Stimulated activated CD4-positive, alpha-beta T cell treated with anti-CD3 and anti-CD28 coated beads, Interleukin-15, amount 100 ng/mL, for 1 hour (primary cell): ENCODE measurements at places on chromosomes 2 and 18.
A peak's percentile ranks its signal among the peaks of the same experiment; 100 is the strongest.

- no peak for DNase-seq
These were observed 15.5 kb downstream of the MAP3K20 start for GRCh38 chr2:173090973-173091660.

- DNase-seq, result no peak
These were observed 39.7 kb downstream of the SH3YL1 start for GRCh38 chr2:223971-224760.

GRCh38 chr2:49845021-49845420 lies 690.7 kb upstream of the FSHR start:
- no peak for DNase-seq

DNA sequence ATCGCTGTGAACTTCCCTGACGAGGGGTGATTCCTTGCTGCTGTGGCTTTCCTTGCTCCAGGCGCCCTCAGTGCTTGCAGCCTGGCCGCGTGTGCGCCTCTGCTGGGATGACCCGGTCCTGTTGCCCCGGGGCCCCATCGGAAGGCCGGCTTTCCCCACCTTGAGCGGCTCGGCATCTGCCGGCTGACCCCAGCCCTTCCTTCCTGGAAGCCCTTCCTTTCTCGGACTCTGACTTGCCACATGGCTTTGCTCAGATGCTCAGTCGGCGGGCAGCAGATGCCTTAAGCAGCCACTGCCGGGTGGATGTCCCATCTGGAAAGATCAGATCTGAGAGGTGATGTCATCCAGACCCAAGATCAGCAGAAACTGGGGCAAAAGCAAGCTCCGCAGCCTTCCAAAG lies 100.5 kb upstream of the ODC1 start:
- no peak for DNase-seq

- no peak for DNase-seq
These were observed 61.7 kb downstream of the CCDC88A start for GRCh38 chr2:55357927-55358326.

GRCh38 chr18:76656925-76657827 lies 162.1 kb upstream of the ZNF516 start:
- no peak for DNase-seq

DNA sequence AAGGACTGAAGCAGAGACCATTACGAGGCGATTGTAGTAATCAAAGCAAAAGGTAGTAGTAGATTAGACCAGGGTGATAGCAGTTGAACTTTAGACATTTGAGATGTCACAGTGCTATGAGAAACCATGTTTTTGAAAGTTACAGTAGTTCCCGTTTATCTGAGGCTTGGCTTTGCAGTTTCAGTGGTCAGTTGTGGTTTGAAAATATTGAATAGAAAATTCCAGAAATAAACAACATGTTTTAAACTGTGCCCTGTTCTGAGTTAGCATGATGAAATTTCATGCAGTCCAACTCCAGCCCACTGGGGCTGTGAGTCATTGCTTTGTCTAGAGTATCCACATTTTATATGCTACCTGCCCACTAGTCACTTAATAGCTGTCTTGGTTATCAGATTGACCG lies 47.5 kb downstream of the ZNF638 start:
- no peak for DNase-seq

DNA sequence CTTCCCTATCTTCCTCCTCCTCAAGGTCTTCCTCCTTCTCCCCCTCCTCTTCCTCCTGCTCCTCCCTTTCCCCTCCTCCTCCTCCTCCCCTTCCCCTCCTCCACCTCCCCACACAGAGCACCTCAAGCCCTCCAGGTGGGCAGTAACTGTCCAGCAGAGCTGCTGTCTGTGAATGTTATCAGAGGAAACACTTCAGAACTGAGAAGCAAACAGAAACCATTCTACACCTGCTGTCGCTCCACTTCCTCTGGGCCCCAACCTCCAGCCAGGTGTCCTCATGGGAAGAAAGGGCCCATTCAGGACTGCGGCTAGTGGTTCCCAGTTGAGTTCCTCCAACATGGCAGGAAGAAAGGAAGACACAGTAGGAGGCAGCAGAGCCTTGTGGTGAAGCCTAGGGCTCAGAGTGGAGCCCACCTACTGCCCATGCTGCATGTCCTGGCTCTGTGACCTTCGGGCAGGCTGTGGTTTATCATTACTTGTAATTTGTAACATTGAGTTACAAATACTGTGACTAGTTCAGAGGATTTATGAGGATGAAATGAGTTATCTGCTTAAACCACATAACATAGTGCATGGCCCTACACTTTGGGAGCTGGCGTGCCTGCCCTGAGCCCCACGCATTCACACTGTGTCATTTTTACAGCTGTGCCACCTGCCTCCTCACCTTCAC lies 165.9 kb upstream of the ID2 start:
- DNase-seq, result no peak

DNA sequence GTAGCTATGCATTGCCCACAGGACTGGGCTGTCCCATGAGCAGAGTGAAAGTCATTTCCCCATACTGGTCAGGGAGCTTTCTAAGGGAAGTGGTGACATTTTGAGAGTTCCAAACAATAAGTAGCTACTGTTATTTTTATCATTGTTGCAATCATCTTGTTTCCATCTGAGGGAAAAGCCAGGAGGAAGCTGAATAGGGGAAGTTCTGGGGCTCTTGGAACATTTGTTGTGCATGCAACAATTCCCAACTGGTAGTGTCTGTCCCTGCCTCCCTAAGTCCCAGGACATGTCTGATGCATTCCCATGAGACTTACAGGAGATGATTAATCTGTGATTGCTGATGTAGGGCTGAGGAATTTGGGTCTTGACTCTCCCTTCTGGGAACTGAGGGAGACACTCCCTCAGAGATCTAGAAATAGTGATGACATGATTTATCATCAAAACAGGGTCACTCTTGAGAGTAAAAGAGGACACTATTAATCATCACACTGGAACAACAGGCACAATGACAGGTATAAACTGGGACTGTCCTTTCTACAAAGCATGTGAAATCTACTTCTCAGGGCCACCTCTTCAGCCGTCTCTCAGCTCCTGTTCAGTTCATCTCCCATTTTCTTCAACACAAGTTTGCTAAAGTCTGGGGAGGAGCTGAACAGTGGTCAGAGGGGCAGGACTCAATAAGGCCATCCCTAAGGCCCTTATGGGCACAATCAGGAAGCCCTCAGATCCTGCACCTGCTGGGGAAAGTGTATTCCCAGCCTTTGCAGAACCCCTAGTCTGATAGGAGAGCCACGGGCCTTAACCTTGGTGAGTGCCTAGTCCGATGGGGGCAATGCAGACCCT lies 28.0 kb upstream of the MARCO start:
- no peak for DNase-seq

DNA sequence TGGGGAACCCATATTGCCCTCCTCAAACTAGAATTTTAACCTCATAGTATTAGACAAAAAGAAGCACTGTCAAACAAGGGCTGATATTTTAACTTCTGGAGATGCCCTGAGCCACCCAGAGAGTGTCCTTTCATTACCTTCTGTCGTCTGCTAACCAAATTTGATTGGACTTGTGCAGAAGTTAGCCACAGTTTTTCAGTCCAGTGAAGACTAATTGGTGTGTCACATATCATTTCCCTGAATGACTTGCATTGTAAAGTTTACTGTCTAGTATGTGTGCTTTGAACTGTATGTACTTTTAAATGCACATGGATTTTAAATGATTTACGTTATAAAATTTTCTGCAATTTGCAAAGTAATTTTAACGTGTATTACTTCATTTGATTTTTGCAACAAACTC lies 646.5 kb downstream of the SATB2 start:
- DNase-seq, result no peak

GRCh38 chr2:32200814-32201213 lies 35.1 kb downstream of the SLC30A6 start:
- no peak for DNase-seq

- no peak for DNase-seq
These were observed 371.1 kb upstream of the NRP2 start for GRCh38 chr2:205311201-205311600.

- no peak for DNase-seq
These were observed 226.0 kb upstream of the CTAGE1 start for GRCh38 chr18:22643731-22644130.

- no peak for DNase-seq
These were observed 38.9 kb upstream of the SCG2 start for GRCh38 chr2:223641082-223641481.

GRCh38 chr2:210548878-210549384 lies 7.5 kb upstream of the CPS1 start:
- no peak for DNase-seq

DNA sequence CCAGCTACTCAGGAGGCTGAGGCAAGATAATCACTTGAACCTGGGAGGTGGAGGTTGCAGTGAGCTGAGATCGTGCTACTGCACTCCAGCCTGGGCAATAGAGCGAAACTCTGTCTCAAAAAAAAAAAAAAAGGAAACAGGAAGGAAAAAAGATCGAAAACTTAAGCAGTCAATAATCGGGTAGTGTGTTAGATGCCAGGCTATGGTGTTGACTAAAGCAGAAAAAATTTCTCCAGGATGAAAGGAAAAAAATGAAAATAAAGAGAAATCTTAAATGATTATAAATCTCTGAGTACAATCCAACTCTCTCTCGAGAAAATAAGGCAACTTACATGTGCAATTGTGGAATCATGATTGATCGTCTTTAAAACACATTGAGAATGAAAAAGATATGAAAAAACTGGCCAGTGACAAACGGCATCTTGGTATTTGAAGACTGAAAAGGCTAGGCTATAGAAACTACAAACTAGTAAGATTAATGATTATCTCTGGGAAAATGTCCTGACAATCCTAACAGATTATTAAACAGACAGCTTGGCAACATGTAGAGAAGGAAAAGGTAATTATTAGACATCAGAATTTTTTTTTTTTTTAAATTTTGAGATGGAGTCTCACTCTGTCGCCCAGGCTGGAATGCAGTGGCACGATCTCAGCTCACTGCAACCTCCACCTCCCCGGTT lies 16.3 kb upstream of the EPHA4 start:
- no peak for DNase-seq

DNA sequence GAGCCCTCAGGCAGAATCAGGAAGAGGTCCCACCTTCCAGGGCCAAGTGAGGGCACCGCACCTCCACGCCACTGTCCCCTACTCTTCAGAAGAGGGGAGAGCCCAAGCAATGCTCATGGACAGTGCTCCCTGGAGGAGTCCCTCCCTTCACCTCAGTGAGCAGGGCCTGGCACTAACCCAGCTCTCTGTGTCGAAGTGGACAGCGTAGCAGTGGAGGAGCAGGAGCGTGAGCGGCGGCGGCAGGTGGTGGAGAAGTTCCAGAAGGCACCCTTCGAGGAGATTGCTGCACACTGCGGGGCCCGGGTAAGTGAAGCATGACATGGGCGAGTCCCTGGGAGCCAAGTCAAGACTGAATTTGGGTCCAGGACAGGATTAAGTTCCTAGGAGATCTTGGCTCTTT lies 16.7 kb downstream of the POMC start:
- DNase-seq, result no peak

DNA sequence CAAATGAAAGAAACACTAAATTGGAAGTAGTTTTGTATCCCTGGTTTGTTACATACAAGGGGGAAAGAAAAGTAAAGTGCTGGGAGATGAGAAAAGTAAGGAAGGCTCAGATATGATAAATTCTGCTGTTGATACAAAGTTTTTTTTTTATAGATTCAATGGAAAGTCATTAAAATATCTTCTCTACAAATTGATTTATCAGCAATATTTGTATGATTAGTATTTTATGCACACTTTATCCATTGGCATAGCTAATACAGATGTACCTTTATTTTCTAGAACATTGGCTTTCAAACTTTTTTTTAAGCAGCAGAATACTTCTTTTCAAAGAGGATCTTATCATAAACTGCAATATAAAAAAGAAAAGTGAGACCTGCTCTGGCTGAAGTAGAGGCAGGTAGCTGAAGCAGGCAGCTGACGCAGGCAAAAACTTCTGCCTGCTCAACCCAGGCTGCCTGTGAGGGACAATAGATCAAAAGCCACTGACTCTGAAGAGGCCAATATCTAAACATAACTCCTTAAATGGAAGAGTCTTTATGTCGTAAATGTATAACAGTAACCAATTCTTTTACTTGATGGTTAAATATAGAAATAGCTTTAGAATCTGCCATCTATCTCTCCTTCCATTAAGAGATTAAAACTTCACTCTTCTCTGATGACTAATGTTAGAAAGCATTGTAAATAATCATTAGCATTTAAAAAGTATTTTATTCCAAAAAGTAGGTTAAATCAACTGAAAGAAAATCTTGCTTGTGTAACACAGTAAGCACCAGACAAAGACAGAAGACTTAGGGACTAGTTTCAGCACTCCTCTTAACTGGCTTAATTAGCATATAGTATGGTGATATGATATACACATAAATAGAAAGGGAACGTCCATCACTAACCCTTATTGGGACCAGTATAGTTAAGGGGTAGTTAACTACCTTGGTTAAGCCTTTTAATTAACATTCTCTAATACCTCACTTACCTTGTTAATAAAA lies 174.2 kb downstream of the SLC39A10 start:
- DNase-seq, result no peak

- no peak for DNase-seq
These were observed 379.0 kb downstream of the SETBP1 start for GRCh38 chr18:45059695-45060094.

DNA sequence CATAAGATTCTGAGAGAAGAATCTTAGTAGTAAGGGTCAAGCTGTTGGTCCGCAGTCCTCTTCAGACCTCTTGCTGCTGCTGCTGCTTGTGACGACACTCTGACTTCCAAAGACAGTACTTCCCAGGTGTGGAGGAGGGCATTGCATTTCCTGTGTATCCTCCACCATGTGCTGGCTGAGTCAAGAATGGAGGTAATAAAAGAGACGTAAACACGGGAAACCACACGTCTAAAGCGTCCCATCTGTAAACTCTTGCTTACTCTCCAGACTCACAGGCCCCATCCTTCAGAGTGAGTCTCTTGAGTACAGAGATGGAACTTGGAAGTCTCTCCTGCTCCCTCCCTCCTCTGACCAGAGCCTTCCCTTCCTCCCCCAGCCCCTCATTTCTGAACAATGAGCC lies 25.6 kb downstream of the KLHL29 start:
- DNase-seq, result no peak

DNA sequence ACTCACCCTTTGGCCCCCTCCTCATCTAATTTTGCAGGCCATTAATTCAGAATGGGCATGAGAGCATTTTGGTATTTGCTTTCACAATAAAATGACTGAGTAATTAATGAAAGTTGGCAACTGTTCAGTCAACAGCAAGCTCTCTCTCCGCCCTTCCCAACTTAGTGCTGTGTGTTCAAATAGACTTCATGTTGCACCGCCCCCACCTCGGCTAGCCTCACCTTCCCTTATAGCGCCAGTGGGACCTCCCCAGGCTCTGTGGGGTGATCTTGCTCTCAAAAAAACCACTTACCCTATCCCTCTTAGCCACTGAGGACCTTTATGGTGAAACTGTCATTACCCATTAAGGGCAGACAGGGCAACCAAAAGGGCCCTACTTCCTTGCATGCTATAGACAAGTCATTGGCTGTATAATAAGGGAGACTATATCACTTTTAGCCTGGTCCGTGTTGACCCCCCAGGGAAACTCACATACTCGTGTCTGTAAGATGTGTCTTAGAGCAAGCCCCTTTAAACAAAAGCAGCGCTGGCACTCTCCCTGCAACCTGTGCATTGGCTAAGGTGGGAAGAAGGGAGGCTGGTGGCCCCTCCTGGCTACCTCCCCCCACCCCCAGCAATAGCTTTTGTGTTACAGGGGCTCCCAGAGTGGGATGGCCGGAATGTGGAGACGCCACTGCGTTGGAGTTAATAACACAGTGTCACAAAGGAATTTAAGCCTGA lies 15.2 kb downstream of the EN1 start:
- no peak for DNase-seq

- no peak for DNase-seq
These were observed 238.2 kb downstream of the CDH7 start for GRCh38 chr18:65988972-65989371.

GRCh38 chr2:54574107-54574859 lies 118.2 kb downstream of the SPTBN1 start:
- DNase-seq, result peak; percentile 31
